IMR-90 (cell line): ENCODE measurements at places on chromosomes 3 and 15. TPM values are rescaled to one million over a fixed set of nuclear protein-coding genes. Genes with fewer than 3 reads are reported as not detected.
A peak's percentile ranks its signal among the peaks of the same experiment; 100 is the strongest.

GRCh38 chr3:169759256-169759655, 5.6 kb downstream of the TERC start:
- H3K4me3 ChIP-seq, result no peak overlapping the region
- H3K27ac ChIP-seq, result no peak overlapping the region
- no peaks in the 10 kb centered on the region for H3K36me3 ChIP-seq
- H3K27me3 ChIP-seq, result no peaks in the 10 kb centered on the region
- DNase-seq, result peak; percentile 75

GRCh38 chr3:129398803-129399144, 29.7 kb downstream of the EFCAB12 start:
- H3K4me3 ChIP-seq, result peak overlapping the region; percentile 80
- peaks cover 2% of the 10 kb centered on the region; the same call in 1 of the 2 replicates for H3K36me3 ChIP-seq
- no peaks in the 10 kb centered on the region for H3K27me3 ChIP-seq
- DNase-seq, result peak; percentile 29
- H3K27ac ChIP-seq, result peak overlapping the region; percentile 89

DNA sequence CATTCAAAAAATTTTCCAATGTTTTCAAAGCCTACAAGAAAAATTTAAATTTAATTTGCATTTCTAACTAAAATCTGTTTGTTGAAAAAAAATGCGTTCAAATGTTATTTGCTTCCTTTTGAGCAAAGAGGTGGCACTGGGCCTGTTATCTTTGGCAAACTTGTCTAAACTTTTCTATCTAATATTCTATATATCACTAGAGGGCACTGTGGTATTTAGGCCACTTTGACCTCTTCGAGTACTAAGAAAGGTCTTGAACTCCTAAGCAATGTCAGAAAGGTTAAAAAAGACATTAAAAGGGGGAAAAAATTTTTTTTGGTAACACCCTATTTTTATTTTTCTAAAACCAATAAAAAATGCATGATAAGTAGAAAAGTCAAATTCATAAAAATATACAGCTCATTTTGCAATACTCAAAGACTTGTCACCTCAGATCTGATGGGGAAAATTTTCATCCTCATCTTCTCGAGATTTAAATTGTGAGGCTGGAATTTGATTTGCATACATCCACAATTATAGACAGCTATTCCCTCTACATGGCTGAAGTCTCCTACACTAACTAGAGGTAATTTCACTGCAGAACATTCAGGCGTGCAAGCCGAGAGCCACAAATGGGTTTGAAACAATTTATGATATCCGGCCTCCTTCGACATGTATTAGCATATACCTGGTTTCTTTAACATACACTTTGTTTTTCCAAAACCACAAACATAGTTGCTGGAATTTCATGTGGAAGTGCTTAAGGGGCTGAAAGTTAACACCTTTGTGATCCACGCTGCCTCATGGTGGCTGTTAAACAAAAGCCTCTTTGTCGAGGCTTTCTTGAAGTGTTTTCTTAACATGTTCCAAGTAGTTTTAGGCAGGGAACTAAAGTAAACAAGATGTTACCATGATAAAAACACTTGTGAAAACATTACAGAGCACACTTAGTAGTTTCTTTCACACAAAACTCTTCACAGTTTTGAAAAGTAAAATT, 576.4 kb downstream of the FOXP1 start:
- H3K27ac ChIP-seq, result no peak overlapping the region
- no peak for DNase-seq
- H3K36me3 ChIP-seq, result peaks cover 7% of the 10 kb centered on the region; the same call in 1 of the 2 replicates
- peaks cover 5% of the 10 kb centered on the region for H3K4me1 ChIP-seq
- H3K27me3 ChIP-seq, result no peaks in the 10 kb centered on the region

DNA sequence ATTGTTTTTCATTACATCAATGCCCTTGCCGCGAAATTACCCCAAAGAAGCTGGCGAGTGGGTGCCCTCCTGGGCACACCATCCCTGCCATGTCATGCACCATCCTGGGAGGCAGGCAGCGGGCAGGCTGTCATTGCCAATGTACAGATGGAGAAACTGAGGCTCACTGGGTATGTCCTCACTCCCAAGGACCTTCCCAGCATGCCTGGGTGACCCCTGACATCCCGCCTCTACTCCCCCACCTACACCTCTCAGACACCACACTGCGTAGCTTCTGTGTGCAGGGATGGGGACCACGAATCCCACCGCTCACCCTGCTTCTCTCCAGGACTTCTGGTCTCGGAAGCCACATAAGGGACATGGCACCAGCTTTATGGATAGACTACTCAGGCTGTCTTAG, 41.0 kb upstream of the SLC41A3 start:
- H3K27ac ChIP-seq, result no peak overlapping the region
- no peak for DNase-seq
- no peaks in the 10 kb centered on the region for H3K4me1 ChIP-seq
- H3K27me3 ChIP-seq, result peaks cover 46% of the 10 kb centered on the region
- no peaks in the 10 kb centered on the region for H3K36me3 ChIP-seq

DNA sequence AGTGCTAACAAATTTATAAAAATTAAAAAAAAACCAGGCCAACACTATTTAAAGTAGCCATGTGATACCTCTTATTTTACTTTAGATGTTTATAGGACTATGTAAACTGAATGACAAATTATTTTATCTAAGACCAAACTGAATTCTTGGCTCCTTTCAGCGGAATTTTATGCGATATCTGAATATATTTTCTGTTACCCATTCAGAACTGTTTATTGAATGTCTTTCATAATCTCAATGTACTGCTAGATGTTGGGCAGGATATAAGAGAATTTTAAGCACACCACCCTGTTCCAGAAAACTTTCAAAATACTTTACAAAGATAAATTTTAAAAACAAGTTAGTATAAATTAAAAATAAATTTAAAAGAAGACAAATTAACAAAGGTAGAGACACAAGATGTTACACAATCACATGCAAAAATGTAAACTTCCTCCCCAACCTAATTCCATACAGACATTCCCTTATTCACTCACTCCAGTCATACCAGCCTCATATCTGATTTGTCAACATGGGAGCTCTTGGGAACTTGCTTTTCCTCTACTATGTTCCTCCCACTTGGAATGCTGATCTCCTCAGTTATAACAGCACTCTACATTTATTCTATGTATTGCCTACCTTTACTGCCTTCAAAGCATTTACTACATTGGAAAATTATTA, 154.6 kb upstream of the MBNL1 start:
- no peaks in the 10 kb centered on the region for H3K27me3 ChIP-seq
- H3K36me3 ChIP-seq, result no peaks in the 10 kb centered on the region
- H3K4me1 ChIP-seq, result no peaks in the 10 kb centered on the region
- no peak overlapping the region for H3K4me3 ChIP-seq

Gene ZBED2
- 0.72 and 1.1 TPM in 2 replicates for total RNA-seq

Gene TMEM207
- not detected in 2 replicates for total RNA-seq

Gene GHSR
- not detected in 2 replicates for total RNA-seq

Gene CDCP1
- total RNA-seq, result 2.5 TPM in 2 replicates
